Inflammatory macrophage (primary cell): ENCODE measurements at places on chromosomes 3 and 15.

DNA sequence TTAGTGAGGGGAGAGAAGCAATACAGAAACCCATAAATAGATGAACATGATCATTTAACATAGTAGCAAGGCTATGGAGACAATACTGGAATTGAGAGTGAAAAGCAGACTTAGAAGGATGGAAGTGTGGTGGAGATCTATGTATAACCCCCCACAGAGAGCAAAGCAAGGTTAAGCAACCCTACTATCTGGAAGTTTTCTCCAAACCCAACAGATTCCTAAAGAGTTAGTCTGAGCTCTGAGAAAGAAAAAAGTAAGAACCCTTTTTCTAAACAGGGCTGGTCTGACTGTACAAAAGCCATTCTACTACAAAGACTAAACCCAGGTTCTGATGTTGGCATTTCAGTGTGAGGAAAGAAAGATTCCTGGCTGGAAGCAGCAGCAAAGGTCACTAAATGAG is 153.2 kb downstream of the WNT5A start:
- DNase-seq: no peak

GRCh38 chr15:92407321-92407720 is 13.6 kb downstream of the ST8SIA2 start:
- DNase-seq: no peak

DNA sequence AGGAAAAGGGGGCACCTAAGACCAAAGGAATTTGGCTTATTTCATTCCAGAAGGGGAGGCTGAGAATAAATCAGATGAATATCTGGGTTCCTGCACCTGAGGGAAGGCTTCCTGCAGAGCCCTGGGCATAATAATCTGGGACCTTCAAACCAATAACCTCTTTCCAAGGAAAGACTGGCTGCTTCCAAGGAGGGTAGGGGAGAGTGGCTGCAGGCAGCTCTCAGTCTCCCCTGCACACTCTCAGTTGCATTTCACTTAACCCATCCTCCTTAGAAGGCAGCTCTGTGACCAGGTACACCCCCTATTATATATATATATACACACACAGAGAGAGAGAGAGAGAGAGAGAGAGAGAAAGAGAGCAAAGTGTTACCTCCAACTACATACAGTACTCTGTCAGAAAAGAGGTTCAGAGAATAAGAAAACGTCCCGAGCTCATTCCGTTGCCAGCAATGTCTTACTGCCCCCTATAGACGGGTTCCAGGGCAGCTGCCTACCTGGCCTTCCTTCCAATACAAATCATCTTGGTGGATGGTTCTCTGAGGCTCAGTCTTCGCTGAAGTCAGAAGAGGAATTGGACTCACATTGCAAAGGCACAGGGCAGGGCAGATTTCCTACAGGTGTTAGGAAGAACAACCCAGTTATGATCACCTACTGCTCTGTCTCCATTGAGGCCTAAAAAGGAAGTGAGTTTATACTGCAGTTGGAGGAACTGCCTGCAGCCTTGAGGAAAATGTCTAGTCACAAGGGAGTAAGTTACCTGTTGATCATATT is 26.1 kb downstream of the CAPN3 start:
- peak; percentile 43 for DNase-seq

GRCh38 chr15:82595766-82596165 is 51.4 kb downstream of the CPEB1 start:
- DNase-seq: no peak

DNA sequence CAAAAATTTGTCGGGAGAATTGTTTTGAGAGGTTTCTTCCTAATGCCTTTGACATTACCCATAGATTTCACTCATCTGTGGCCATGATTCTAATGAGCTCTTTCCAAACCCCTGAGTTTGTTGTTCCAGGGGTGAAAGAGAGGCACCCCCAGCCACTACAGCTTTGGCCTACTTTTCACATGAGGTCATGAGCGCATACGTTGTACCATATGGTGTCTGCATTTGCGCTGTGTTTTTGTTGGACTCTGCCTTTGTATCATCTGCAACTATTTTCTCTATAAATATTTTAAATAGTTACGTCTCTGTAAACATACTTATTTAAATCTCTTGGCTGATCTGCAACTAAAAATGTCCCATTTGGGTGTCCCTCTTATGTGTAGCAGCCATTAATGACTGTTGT is 107.9 kb downstream of the LRTM1 start:
- no peak for DNase-seq

DNA sequence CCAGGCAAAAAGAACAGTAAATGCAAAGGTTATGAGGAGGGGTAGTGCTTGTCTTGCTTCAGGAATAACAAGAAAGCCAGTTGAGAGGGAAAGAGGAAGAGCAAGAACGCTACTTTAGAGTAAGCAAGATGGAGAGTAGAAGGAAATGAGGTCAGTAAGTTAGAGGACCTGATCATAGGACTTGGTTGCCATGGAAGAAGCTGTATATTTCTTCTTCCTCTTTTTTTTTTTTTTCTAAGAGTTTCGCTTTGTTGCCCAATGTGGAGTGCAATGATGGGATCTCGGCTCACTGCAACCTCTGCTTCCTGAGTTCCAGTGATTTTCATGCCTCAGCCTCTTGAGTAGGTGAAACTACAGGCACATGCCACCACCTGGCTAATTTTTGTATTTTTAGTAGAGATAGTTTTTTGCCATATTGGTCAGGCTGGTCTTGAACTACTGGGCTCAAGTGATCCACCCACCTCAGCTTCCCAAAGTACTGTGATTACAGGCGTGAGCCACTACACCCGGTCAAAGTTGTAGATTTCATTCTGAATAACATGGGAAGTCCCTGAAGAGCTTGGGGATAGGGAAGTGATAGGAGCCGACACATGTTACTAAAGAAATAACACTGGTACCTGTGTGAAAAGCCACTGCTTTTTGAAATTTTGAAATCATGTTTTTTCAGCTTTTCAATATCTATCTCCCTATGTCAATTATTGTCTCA is 527.9 kb upstream of the NAALADL2 start:
- DNase-seq: peak; percentile 70

DNA sequence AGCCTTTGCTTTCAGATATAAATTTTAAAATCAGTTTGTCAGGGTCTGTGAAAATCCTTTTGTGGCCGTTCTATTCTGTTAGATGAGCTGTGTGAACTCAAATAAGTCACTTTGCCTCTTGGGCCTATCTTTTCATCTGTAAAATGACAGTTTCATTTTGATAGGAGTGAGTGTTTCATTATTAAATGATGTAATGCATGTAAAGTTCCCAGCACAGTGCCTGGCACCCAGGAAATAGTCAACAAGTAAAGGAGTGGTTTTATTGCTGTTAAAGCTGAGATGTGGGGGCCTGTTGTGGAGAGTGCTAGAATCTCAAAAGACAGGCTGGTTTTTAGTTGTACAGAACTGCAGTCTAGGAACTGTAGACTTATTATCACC is 394.5 kb upstream of the CFAP20DC start:
- DNase-seq: no peak

DNA sequence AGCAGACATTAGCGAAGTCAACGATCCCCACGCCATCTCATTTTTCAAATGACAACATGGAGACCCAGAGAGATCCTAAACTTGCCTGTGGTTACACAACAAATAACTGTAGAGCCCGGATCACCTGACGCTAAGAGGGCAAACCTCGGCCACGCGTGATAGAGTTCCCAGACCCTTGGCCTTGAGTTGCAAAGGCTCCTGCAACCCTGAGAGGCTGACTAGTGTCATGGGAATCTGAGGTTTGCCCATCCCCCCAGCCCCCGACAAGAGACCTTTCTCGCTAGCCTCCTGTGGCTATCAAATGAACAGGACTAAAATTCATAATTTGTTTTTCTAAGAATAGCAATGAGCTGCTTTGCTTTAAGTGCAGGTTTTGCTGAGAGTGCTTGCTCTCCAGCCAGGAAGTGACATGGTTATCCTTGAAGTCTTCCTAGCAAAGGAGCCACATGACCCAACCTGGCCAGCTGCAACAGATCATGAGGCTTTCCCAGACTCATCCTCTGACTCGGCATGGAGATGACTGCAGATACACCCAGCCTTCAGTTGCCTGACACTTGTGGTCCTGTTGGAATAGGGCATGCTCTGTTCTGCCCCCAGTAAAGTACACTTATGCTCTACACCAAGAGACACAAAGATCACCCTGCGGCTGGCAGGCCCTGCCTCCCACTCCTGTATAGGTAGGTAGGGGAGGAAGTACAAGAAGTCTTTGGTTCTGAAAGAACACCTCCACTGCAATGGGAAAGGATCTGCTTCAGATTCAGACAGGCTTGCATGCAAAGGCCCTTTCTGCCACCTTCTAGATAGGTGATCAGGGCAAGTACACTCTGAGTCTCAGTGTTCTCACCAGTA is 36.0 kb downstream of the MCF2L2 start:
- no peak for DNase-seq

GRCh38 chr15:96837241-96837970 is 506.9 kb downstream of the NR2F2 start:
- no peak for DNase-seq

- DNase-seq: peak; percentile 37
These were observed 19.0 kb upstream of the CSTA start for GRCh38 chr3:122305818-122306621.

GRCh38 chr3:170423001-170423615 is 4.4 kb downstream of the CLDN11 start:
- no peak for DNase-seq

DNA sequence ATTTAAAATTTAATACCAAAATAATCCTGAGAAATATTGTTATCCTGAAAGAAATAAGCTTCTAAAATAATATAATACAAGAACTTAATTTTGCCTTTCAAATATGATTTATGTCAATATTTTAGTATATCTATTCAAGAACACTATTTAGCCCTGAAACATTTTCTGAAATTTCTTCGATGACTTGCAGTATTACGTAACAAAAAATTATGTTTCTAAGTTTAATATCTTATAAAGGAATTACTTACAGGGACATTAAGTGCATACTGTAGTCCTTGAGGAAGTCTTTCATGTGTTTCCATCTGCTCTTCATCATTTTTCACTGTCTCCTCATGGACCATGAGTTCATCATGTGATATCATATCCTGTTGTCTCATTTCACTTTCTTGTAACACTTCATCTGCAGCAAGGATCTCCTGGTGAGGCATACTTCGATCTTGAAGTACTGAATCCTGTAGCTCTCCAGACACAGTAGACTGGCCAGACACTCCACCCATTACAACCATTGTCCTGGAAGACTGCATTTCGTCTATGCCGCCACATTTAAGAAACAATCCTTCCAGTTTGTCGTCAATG is 62.0 kb downstream of the ZNF148 start:
- peak; percentile 16 for DNase-seq

GRCh38 chr3:45462522-45463265 is 74.3 kb downstream of the LARS2 start:
- no peak for DNase-seq

DNA sequence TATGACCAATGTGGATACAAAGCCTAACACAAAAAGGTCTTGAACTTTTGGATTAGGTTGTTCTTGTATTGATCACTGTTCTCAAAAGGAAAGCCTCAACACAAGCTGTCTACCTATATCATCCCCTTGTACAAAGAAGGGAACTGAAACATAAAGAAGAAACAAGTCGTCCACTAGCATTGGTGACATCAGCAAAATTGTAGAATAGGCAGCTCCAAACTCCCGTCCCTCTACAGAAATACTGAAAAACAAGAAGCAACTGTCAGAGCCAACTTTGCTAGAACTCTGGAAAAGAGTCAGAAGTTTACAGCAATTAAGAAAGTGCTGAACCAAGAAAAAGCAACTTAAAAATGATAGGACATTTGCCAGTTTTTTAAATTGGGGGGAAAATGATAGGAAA is 7.5 kb upstream of the NR1I2 start:
- DNase-seq: peak; percentile 46

DNA sequence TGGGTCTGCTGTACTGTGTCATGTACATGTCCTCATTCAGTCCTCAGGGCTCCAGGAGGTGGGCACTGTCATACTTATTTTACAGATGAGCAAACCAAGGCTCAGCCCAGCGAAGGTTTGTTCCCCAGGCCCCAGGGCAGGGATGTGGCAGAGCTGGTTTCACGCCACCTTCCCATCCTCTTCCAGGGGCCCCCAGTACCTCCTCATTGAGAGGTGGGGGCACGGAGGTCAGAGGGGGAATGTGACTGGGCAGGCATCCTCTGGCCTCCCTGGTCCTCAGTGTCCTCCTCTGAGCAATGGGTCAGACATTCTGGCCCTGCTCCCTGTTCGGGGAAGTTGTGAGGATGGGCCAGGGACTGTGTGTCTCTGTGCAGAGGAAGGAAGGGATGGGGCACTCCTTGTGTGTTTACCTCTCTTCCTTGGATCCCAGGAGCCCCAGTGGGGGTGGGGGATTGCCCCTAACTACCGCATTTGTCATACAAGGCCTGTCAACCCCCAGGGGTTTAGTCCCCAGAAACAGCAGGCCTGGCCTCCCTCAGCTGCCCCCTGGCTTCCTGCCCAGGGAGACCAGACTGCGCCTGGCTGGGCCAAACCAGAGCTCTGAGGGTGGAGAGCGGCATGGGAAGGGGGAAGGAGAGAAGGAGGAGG is 65.9 kb upstream of the LCTL start:
- DNase-seq: no peak

DNA sequence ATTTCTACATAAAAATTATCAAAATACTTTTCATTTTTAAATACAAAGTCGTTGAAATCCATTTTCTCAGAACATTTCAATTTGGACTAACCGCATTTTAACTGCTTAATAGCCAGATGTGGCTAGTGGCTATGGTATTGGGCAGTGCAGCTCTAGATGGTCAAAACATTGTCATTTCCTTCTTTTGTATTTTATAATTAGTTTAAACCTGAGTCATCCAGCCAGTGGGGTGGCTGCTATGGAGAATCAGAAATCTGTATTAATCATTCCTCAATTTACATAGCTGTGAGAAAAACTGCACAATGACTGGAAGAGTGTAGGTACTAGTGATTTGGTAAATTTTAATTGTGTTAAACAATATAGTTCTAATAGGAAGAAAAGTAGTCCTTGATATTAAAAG is 245.3 kb downstream of the PDZRN3 start:
- no peak for DNase-seq

DNA sequence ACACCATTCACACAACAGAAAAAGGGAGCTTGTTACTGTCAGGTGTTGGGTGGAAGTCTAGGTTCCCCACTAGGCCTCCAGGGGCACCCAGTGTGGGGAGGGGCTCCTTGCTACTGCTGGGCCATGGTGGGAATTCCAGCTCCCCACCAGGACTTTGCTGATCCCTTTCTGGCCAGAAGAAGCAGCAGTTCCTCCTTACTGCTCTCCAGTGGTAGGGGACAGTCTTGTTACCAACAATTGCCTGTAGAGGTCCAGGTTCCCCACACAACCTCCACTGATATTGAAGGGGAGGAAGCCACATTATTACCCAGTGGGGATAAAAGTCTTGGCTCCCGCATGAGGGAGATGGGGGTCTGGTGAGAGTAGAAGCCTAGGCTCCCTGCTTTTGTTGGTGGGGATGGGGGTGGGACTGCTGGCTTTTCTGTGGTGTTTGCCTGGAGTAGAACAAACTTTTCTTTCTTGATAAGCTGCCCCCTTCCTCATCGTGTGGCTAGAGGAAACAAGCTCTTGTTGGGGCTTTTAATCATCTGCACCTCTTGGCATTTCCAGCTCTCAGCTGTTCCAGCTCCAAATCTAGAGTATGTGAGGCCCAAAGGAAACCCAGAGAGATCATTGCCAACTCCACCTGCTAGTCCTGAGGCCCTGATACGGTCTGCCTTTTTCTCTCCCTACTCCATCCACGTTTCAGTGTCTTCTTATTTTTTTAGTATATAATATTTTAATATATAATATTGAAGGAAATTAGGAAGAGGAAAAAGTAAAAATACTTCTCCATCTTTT is 824.2 kb downstream of the AGBL1 start:
- no peak for DNase-seq

- DNase-seq: peak; percentile 41
These were observed 4.1 kb upstream of the CLPX start for GRCh38 chr15:65189102-65189740.
